Kidney (tissue), 22 donors: ENCODE measurements at places on chromosomes 13 and 19. TPM values are rescaled to one million over a fixed set of nuclear protein-coding genes. Genes with fewer than 3 reads are reported as not detected.

DNA sequence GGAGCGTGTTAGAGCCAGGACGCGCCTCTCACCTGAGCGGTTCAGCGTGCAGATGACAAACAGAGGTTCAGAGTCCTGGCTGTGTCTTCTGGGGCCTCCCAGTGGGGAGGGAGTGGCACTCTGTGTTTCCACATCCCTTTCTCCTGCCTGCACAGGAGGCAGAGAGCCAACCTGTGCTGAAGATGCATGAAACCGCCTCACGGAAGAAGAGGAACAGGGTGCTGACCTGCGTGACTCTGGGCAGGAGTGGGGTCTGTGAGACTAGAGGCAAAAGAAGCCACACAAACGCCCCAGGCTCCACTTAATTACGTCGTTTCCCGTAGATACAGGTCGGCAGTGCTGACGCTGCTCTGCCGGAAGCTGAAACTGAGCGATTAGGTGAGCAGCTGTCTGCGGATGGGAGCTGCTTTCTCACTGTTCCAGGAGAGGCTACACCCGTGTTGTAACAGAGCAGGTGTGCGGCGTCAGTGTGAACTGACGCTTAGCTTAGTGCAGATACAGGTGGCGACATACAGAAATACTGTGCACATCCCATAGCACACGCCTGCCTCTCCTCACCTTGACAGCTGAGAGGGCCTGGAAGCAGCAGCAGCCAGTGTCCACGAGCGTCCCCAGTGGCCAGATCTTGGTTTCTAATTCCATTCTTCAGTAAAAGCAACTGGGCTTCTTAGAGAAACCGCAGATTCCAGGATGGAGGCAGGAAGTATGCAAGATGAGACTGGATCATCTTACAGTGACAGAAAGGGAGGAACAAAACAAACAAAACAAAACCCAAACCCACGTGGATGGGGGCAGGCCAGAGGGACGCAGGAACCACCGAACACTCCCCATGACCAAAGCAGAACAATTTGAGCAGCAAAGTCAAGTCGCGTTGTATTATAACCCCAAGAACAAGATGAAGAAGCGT, 37.7 kb upstream of the MCF2L start:
- no peaks in the 10 kb centered on the region for H3K36me3 ChIP-seq
- H3K4me3 ChIP-seq, result peak overlapping the region; percentile 37
- peak; percentile 84 for DNase-seq
- H3K27me3 ChIP-seq, result no peaks in the 10 kb centered on the region

Gene CDX2
- total RNA-seq, result not detected

Gene FDX2
- 20.1 TPM for total RNA-seq

GRCh38 chr19:41711376-41712261, 3.2 kb downstream of the CEACAM5 start:
- no peak overlapping the region for H3K4me3 ChIP-seq
- no peak overlapping the region for H3K27ac ChIP-seq
- H3K4me1 ChIP-seq, result no peaks in the 10 kb centered on the region
- no peaks in the 10 kb centered on the region for H3K27me3 ChIP-seq

DNA sequence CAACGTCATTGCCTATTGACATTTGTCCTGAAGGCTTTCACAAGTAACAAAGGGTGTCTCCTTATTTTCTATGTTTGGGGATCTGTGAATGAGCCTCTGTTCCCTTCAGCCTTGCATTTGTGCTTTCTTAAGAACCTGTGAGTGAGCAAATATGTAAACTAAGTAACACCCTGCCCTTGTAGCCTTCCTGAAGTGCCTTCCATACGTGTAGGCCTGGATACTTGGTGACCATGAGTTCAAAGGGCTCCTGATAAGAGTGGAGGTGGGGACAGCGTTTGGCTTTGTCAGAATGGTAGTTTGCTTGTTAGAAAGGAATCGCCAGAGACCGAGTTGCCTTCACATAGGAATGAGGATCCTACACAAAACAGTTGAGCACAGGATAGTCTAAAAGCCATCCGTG, 14.5 kb upstream of the CCDC97 start:
- H3K4me3 ChIP-seq, result no peak overlapping the region
- no peaks in the 10 kb centered on the region for H3K27me3 ChIP-seq
- no peak for DNase-seq
- peaks cover 25% of the 10 kb centered on the region for H3K36me3 ChIP-seq

- no peak overlapping the region for H3K27ac ChIP-seq
- H3K4me1 ChIP-seq, result peaks cover 4% of the 10 kb centered on the region
- no peak overlapping the region for H3K4me3 ChIP-seq
- H3K27me3 ChIP-seq, result no peaks in the 10 kb centered on the region
- no peak for DNase-seq
Observed at GRCh38 chr13:40668335-40668734, 1.9 kb upstream of the FOXO1 start.

DNA sequence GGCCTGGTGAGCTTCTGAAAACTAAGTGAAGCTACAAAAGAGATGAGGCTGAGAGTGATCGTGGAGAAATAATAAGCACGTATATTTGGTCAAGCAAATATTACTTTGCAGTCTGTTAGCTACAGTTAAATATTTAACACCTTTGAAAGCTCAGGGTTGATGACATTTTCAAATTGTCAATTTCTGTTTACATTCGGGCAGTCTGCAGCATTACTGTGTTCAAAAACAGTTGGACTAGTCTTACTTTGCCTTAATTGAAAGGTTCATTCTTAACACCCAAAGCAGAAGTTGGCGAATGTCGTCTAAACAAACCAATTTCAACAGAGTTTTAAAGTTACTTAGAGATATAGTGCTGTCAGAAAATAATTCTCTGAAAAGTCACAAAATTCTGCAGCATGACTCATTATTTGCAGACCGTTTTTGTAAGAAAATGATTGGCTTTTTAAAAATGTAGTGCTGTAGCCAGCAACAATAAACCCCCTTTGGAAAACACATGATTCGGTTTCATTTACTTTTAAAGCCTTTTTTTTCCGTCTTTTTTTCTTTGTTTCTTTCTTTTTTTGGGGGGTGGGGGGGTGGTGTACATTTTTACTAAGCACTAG, 549.0 kb downstream of the GPC6 start:
- H3K27ac ChIP-seq, result no peak overlapping the region
- no peaks in the 10 kb centered on the region for H3K27me3 ChIP-seq
- H3K36me3 ChIP-seq, result no peaks in the 10 kb centered on the region
- no peak overlapping the region for H3K4me3 ChIP-seq
